ENCODE measurements at places on chromosomes 5 and 9.

GRCh38 chr9:38423273-38423972, 831 bp downstream of the IGFBPL1 start:
- no peak for DNase-seq

DNA sequence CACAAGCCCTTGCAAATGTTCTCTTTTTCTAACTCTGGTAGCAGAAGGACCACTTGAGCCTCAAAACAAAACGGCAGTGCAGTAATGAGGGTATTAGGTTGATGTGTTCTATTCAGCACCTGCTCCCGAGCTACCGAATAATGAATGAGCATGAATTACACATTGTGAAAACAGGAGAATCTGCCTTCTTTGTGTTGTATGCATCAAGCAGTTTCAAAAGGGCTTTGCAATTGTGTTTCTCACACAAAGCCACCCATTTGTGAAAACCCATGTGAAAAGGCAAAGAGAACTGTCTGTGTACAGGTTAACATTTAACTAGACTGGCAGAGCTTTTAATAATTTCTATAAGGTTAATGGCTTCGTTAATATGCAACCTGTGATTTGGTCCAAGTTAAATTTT, 97.8 kb downstream of the STK32A start:
- no peak for DNase-seq

- no peak for DNase-seq
Observed at GRCh38 chr5:143601917-143602333, 198.4 kb upstream of the NR3C1 start.

GRCh38 chr5:133499895-133500294, 112.4 kb downstream of the FSTL4 start:
- DNase-seq = no peak

- no peak for DNase-seq
Observed at GRCh38 chr5:180095545-180095944, 24.0 kb upstream of the RNF130 start.

DNA sequence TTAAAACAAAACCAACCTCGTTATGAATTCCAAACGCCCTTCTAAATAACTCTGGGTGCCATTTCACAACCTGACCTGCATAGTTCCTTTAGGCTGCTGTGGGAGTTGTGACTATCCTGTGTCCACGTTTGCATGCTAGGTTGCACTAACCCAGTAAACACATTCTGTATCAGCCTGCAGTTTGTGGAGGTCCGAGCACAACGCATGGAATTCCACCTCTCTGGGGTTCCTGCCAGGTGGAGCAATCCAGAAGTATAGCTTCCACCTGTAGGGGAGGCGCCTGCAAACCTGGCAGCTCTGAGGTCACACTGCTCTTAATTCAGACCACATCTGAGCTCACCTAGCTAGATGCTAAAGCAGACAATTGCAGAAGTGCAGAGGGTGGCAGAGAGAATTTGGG, 57.2 kb downstream of the MARCHF3 start:
- no peak for DNase-seq

GRCh38 chr5:112757468-112758208, 20.0 kb downstream of the APC start:
- no peak for DNase-seq

- DNase-seq = no peak
Observed at GRCh38 chr5:117487556-117487955, 912.9 kb upstream of the SEMA6A start.

DNA sequence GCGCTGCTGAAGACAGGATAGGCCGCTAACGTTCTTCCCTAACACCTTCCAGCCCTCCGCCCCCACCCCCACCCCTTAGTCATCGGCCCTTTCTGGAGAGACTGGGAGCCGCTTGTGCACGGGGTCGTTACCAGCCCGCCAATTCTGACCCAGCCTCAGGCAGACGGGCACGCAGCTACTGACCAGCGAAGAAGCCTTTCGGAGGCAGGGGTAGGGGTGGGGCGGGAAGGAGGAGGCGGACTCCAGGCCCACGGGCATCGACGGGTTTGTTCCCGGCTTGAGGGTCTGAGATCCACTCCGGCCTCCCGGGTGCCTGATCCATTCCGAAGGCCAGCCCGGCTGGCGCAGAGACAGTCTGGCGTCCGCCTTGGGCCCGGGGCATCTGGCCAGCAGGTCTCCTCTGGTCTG, 729 bp upstream of the HAND1 start:
- no peak for DNase-seq

DNA sequence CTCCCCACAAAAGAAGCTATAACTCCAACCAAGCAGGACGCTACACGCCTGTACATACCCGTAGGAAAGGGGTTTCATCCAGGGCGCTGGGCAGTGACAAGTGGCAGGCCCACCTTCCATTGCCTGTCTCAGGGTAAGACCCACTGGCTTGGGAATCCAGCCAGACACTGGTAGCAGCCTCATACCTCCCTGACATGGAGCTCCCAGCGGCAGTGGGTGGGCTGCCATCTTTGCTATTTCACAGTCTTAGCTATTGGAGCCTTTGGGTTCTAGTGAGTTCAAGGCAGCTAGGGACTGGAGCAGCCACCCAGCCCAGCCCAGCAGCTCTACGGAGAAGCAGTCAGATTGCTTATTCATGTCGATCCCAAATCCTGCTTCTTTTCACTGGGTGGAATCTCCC, 3.4 kb upstream of the IFNA10 start:
- no peak for DNase-seq

DNA sequence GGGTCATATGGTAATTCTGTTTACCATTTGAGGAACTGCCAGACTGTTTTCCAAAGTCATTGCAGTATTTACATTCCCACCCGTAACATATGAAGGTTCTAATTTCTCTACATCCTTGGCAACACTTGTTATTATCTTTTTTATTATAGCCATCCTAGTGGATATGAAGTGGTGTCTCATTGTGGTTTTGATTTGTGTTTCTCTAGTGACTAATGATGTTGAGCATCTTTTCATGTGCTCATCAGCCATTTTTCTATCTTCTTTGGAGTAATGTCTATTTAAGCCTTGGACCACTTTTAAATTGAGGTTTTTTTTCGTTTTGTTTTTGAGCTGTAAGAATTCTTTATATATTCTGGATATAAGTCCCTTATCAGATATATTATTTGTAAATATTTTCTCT, 132.8 kb upstream of the RUSC2 start:
- DNase-seq = no peak

DNA sequence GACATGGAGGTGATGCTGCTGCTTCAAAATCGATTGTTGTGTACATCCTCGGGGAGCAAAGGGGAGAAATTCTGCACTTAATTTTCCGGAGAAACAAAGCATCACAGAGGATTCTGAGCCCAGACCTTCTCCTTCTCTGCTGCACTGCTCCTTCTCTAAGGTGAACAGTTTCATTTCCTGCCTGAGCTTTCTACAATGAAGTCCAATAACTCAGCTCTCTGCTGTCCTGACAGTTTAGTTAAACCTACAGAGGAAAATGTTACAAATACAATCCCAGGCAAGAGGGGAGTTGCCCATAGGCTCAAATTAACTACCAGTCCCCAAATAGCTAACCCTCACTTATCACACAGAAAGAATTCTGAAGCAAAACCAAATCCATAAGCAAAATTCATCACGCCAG, 206.3 kb downstream of the EFNA5 start:
- DNase-seq = no peak

GRCh38 chr9:19223724-19224123, 6.8 kb upstream of the DENND4C start:
- DNase-seq = no peak

DNA sequence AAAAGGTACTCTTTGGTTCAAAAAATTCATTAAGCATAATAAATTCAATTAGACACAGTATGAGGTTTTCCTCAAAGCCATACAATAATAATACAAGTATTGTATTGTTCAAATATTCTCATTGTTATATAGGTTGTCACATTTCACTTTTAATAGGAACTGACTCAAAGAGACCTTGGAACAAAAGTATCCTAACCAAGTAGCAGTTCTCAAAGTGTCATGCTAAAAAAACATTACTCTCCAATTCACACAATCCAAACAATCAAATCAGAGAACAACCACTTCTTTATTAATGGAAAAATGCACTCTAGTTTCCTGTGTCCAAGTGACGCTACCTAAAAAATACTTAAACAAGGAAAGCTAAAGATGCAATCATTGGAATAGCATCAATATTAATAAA, 115.4 kb downstream of the DENND1A start:
- no peak for DNase-seq

DNA sequence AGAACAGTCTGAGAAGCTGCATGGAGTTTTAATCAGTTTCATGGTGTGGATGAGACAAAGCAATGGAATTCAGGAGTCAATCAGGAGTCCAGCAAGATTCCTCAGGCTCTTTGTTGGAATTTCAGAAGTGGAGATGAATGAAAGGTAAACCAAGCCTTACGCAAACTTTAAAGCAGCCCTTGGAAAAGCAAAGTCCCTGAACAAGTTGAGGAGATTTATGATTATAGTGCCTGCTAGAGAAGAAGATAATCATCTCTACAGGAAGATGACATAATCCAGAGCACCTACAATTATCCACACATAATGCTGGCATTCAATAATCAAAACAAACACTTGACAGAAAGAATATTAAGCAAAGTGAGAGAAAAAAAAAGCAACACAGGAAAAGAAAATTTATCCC, 1380.1 kb upstream of the NUDT12 start:
- no peak for DNase-seq

DNA sequence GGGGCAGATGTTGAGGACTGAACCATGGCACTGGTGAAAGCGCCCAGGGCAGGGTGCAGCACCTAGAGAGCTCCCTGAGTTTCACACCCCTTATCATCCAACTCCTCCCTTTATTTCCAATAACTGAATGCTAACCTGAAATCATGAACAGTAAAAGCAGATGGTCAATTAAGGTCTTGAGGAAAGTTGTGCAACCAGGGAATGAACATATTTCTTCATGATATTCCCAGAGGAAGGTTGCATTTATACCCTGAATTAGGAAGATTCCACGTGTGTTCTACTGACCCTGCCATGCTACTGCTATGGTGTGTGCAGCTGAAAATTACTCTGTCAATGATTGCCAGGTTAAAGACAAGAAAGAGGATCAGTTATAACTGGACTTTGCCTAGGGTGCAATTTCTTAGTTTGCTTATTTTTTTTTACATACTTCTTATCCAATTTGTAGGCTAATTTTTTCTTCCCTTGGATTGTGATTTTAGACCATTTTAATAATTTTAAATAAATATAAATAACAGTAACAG, 319.8 kb downstream of the SEMA5A start:
- DNase-seq = no peak

- no peak for DNase-seq
Observed at GRCh38 chr5:77921094-77921768, 145.1 kb upstream of the TBCA start.

DNA sequence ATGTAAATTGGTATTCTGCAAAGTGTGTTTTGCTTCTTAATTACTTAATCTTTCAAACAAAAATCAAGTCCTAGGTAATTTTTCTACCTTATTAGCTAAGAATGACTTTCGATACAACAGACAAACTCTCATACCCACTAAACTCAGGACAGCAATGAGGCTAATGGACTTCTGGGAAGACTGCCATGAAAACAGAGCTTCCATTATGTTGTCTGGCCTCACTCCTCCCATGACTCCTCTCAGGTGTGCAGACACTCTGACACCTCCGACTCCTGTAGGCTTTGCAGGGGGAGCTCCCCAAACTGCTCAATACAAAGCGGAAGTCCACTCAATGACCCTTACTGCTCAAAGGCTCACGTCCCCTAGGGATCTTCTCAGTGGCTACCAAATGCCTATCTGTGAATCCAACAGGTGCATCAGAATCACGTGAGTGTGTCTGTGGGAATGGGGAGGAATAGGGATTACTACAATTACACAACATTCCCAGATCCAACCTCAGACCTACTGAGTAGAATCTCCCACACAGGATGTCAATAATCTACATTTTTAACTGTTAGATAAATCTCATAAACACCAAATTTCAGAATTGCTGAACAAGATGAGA, 289.9 kb downstream of the RAB3C start:
- no peak for DNase-seq

DNA sequence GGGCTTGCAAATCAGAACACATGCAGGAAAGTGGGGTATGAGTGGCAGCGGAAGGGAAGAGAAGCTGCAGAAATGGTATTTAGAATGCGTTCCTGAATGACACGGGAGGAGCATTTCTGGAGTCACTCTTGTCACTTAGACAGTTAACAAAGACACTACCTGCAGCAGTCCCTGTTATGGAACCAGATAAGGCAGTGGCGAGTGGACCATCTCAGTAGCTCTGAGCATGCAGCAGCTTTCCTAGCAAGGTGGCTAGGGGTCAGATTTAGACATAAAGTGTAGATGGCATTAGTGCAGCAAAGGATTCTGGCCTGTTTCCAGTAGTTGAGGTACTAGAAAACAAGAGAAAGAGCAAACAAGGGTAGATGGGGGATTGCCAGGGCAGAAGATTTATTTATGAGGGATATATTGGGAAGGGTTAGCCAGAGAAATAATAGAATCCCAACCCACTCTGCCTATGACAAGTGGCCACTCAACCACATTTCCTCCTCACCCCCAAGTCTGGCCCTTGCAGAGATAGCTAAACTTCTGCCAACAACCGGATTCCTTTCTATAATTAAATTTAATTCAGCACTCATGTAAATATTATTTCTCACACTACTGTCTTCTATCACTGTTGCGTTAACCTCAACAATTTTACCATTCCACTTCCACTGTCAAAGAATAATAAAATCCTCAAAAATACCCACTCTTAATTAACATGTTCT, 201.6 kb downstream of the DCP2 start:
- DNase-seq = no peak

GRCh38 chr9:23663125-23663524, 162.9 kb downstream of the ELAVL2 start:
- DNase-seq = no peak

- DNase-seq = no peak
Observed at GRCh38 chr5:10626473-10627013, 62.7 kb downstream of the ANKRD33B start.

GRCh38 chr5:154470947-154471870, 6.8 kb downstream of the HAND1 start:
- DNase-seq = no peak

GRCh38 chr9:23258569-23258968, 567.5 kb downstream of the ELAVL2 start:
- no peak for DNase-seq

DNA sequence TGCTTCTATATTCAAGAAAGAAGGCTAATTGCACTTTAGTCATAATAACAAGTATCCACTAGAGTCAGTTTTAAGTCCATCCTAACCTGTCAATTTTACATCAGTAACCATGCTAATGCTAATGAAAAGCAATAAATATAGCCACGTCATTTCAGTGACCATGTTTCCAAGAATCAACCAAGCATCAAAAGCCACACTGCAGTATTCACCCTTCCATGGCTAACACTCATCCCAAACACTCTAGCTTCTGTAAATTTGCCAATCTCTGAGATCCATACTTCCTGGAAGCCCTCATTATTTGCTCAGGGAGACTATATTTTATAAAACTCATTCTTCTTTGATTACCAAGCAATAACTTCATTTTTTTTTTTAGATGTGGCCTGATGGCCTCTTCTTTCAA, 712.0 kb downstream of the CETN3 start:
- DNase-seq = no peak

DNA sequence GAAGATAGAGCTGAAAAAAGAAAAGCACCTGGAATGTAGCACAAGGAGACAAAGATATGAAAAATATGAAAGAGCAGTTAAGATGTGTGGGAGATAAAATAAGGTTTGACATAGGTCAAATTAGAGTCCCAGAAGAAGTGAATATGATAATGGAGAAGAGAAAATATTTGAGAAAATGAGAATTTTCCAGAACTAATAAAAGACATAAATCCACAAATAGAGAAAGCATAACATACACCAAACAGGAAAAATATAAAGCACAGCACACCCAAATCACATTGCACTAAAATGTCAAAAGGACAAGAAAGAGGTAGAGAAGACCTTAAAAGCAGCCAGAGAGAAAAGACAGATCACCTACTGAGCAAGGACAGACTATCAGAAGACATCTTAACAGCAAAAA, 43.4 kb downstream of the IPPK start:
- DNase-seq = no peak
